Stimulated activated CD4-positive, alpha-beta T cell treated with anti-CD3 and anti-CD28 coated beads, Interleukin-15, amount 100 ng/mL, for 24 hours (primary cell): ENCODE measurements at places on chromosomes 11 and 22.
A peak's percentile ranks its signal among the peaks of the same experiment; 100 is the strongest.

DNA sequence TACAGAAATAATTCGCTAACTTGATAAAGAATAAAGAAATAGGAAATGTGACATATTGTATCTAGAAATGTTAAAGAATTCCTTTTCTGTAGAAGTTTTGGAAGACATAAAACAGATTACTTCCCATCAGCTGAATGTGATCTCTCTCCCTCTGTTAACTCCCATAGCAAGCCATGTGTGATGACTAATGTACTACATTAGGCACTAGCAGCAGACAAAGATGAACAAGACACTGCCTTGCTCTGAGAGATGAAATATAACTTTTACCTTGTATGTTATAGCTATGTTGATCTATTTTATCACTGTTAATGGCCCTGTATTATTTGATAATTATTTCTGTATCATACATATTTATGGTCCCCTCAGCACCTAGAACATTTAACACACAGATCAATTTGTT lies 817.2 kb downstream of the LRRC4C start:
- no peak for DNase-seq

DNA sequence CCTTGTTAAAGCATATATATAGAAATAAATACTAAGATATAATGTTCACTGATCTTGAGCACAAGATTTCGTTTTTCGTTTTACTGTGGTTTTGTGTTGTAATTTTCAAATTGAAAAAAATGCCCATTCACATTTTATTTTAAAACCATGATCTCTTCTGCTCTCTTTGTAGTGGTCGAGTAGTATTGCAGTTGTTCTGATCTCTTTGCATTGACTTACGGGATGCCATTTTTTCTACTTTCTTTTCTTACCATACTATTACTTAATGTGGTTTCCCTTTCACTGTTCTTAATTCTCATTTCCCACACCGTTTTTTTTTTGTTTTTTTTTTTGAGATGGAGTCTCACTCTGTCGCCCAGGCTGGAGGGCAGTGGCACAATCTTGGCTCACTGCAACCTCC lies 289.6 kb downstream of the DYNC2H1 start:
- DNase-seq: no peak

DNA sequence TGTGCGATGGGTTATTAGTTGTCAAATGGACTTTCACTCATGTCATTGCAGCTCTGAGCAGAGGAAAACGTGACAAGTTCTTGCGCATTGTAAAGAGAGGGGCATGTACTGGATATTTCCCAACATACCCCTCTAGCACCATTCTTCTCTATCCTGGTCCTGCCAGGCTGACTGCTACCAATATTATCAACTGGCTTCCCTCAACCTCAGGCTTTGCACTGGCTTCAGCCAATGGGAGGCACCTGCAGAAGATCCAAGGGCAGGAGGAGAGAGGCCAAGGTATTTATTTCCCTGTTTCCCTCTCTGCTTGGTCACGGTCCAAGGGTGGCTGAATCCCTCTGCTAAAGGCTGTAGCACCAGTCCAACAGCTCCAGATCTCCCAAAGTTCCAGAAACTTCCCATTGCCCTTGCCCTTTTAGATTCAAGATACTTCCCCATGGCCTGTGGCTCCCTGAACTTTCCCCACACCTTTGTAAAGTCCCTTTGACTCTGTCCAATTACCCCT lies 175.6 kb upstream of the NECTIN1 start:
- DNase-seq: no peak

GRCh38 chr11:132289590-132290256 lies 919.3 kb downstream of the NTM start:
- DNase-seq: no peak

GRCh38 chr11:129308241-129308865 lies 67.3 kb upstream of the BARX2 start:
- no peak for DNase-seq

- no peak for DNase-seq
These were observed 59.0 kb upstream of the PDE3B start for GRCh38 chr11:14584595-14584994.

- DNase-seq: no peak
These were observed 679 bp upstream of the DPP3 start for GRCh38 chr11:66479394-66480116.

- no peak for DNase-seq
These were observed 18.1 kb downstream of the CKAP5 start for GRCh38 chr11:46827995-46828394.

DNA sequence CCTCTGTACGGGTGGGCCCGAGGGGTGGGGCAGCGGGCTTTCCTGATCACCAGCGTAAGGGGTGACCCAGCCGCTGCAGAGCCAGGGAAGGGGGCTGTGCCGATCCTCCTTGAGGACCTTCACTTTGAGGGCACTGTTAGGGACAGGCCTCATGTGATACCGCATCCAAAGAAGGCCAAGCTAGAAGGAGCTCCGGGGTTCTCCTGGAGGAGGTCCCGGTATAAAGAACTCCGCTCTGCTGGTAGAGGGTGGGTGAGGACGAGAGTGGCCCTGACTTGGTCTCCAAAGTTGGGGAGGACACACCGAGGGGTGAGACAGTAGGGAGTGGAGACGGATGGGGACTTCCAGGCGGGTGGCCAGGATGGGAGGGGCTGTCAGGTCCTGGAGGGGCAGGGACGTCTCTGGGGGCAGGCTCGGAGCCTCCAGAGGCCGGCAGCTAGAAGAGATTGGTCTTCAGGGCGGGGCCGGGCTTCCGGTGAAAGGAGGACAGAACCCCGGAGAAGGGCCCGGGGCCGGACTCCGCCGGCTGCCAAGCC lies 4.6 kb downstream of the PHOX2A start:
- DNase-seq: peak; percentile 37

DNA sequence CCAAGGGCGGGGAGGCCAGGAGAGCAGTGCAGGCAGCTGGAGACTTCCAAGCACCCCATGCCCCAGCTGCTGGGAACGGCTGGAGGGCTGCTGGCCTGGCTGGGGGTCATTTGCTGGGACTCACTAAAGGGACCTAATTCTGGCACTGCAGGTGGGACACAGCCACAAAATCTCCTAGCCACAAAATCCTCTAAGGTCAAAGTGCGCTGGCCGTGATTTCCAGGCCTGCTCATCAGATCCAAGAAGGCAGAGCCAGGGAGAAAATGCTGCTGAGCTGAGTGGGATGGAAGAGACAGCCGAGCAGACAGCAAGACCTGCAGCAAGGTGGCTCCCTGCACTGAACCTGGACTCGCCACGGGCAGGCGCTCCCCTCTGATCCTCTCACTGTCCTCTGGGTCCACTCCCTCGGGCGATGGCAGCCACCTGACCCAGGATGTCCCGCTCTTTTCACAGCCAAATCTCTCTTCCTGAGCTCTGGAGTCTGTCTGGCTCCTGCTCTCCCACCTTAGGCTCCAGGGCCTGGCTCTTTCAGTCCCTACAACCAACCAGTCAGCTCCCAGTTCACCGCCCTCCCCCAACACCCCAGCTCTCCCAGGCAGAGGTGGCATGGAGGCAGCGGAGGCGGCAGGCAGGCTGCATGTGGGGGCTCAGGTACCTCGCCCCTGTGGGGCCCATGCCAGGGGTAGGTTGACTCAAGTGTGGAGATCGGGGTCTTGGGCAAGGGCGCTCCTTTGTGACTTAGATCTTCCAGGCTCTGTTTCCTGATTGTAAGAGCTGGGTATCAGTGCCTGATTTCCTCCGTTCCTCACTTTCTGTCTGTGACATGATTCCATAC lies 14.5 kb downstream of the OVOL1 start:
- no peak for DNase-seq

DNA sequence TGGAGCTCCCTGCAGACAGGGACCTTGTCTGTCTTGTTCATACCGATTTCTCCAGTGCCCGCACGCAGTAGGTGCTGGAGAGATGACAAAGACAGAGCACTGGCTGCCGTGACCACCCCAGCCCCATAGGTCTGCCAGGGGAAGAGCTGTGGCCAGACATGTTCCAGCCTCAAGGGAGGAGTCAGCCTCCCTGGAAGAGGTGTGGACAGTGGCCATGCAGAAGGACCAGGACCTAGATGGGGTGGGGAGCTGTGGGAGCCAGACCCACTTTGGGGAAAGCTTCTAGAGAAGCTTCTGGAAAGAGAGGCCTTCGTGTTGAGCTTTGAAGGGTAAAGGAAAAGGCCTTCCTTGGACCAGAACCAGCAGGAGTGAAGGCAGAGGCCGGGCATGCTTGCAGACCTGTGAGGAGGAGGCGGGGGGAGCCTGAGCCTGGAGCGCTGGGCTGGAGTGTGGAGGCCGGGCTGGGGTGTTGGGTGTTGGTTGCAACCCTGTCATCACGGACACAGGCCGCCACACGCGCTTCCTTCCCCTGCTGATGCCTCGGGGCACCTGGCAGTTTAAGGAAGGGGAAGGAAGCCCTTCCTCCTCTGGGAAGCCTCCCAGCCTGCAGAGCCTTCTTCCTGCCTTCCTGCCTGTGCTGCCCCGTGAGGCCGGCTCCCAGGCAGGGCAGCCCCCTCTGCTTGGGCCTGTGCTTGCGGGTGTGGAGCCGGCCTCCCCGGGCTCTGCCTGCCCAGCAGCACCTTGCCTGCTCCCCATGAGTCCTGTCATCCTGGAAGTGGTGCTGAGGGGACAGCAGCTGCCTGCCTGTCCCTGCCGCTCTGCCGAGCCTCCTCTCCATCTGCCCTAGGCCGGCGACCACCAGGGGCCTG lies 12.3 kb downstream of the RELT start:
- no peak for DNase-seq

DNA sequence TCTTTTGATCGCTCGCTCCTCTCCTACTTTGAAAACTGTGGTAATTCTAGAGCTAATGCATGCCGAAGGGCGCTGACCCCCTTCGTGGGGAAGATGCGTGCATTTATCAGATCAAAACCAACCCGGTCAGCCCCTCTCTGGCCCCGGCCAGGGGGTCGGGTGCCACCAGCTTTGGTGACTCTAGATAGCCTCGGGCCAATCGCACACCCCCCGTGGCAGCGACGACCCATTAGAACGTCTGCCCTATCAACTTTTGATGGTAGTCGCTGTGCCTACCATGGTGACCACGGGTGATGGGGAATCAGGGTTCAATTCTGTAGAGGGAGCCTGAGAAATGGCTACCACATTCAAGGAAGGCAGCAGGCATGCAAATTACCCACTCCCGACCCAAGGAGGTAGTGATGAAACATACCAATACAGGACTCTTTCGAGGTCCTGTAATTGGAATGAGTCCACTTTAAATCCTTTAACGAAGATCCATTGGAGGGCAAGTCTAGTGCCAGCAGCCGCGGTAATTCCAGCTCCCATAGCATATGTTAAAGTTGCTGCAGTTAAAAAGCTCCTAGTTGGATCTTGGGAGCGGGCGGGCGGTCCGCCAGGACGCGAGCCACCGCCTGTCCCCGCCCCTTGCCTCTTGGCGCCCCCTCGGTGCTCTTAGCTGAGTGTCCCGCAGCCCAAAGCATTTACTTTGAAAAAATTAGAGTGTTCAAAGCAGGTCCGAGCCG lies 3898.2 kb upstream of the OR11H1 start:
- DNase-seq: no peak

- DNase-seq: no peak
These were observed 43.3 kb upstream of the PARVG start for GRCh38 chr22:44137415-44137814.

DNA sequence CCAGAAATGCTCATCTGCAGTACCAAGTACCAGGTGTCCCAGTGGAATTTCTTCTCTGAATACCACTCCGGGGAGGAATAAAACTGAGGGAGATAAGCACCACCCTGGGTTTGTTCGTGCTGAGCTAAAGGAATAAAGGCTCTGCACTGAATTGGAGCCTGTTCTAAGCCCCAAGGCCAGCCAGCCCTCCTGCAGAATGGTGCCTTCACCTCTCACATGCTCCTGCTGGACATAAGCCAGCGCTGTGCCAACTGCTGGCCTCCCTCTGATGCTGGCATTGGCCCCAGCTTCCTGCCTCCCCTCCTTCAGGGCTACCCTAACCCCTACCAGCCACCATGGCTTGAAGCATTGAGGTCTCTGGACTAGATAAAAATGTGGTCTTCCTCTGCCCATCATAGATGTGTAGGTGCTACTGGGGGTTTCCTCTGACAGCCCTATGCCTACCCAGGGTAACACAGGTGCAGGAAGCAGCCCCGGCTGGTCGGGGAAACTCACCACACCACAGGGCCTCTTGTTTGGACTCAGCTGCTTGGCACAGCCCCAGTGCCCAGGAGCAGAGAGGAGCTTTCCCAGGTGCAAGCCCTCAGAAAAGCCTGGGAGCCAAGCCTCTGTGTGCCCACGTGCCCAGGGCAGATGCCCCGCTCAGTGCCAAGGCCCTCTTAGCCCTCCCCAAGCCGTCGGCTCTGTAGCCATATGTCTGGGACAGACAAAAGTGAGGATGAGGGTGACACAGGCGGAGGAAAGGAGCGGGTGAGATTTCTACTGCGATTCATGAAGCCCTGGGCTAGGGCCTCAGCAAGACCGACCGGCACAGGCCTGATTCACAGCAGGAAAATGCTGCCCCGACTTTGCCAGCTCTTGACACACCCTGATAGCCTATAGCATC lies 34.1 kb upstream of the JAM3 start:
- no peak for DNase-seq

GRCh38 chr11:104872393-104872792 lies 25.9 kb downstream of the CASP12 start:
- no peak for DNase-seq

DNA sequence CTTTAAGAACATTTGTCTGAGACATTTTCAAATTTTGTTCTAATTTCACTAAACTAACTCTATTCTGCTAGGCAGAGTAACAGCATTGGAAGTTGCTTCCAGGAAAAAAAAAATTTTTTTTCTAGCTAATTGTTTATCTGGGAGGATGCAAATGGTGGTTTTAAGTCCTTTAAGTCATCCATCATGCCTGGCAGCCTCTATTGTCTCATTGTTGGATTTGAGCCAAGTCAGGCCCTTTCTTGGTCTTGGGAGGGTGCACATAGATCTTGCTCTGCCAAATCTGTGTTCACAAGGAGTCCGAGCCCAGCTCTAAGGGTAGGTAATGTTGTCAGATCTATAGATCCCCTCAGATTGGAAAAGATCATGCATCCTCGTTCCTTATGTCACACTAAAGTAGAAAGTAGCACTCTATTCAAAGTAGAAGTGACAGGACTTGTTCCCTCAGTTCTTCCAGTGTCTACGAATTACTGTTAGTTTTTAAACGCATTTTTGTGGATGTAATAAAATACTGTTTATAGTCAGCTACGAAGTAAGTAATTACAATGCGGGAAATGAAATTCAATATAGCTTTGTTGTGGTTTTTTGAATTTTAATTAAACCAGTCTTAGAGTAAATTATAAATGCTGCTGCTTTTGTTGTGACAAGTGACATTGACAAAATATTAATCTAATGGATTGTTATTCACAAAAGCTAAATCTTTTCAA lies 166.0 kb upstream of the RASSF10 start:
- DNase-seq: no peak

- DNase-seq: no peak
These were observed 7.8 kb downstream of the HPS5 start for GRCh38 chr11:18313965-18314763.

DNA sequence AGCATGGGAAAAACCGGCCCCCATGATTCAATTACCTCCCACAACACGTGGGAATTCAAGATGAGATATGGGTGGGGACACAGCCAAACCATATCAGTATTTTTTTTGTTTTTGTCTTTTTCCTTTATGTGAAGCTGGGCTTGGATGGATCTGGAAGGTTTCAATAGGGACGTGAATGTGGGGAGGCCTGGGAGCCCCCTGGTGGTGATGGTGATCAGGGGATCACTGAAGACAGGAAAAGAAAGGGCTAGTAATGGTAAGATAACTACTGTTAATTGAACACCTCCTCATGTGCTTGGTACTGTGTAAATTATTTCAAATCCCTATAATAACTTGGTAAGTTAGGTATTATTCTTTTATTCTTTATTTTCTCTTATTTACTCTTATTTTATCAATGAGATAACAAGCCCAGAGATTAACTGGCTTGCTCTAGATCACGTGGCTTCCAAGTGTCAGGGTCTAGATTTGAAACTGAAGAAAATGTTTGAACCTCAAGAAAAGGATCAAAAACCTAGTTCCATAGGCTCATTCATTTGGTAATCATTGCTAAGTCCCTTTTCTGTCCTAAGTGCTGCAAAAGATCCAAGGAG lies 364.2 kb downstream of the TENM4 start:
- DNase-seq: peak; percentile 50
